ENCODE measurements at places on chromosomes 5 and 9.

DNA sequence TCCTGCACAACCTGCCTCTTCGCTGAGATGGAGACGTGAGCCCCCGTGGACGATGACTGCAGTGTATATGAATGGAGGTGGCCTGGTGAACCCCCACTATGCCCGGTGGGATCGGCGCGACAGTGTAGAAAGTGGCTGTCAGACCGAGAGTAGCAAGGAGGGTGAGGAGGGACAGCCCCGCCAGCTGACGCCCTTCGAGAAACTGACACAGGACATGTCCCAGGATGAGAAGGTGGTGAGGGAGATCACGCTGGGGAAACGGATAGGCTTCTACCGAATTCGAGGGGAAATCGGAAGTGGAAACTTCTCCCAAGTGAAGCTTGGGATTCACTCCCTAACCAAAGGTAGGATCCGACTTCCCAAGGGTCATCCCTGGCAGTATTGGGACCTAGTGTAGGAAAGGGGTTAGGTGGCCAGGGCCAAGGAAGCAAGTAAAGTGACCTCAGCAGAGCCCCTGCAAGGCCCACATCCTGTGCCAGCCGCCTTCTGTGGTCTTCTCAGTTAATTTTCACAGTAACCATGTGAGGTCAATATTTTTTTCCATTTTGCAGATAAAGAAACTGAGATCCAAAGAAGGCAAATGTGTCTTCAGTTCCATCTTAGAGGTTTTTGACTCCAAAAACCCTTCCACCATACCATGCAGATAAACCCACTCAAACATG lies 53.8 kb downstream of the NIM1K start:
- no peak for DNase-seq

GRCh38 chr5:156459812-156460385 lies 132.9 kb downstream of the SGCD start:
- no peak for DNase-seq

DNA sequence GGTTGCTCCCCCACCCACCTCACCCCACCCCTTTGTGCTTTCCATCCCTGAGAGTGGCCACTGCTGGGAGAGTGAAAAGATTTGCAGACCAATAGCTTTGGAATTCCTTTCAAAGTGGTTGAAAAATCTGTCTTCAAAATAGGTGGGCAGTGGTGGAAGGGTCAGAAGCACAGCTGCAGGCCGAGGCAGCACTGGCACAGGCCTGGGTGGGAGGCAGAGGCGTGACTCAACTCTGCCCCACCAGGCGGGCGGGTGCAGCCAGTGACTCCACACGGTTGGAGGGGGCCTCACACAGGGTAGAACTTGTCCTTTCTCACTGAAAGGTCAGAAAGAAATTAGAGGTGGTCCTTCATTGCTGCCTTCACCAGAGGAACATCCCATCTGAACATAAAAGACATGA lies 214.9 kb upstream of the TBCA start:
- no peak for DNase-seq

DNA sequence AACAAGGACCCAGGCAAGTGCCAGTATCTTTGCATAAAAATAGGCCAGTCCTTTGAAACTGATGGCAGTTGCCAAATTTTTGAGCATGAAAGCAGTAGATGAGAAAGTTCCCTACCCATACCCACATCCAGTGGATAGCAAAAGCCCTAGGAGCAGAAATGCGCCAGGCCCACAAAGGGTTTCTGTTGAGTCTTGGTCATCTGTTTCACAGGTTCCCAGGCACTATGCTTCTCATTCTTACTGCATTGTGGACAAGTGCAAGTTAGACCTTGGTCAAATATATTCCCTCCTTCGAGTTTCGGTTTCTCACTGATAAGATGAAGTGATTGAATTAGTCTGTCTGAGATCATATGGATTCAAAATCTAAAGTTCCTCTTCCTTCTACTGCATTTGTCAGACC lies 152.3 kb downstream of the NR3C1 start:
- no peak for DNase-seq

Measured in kidney epithelial cell (primary cell).